ENCODE measurements at places on chromosomes 4 and X.

DNA sequence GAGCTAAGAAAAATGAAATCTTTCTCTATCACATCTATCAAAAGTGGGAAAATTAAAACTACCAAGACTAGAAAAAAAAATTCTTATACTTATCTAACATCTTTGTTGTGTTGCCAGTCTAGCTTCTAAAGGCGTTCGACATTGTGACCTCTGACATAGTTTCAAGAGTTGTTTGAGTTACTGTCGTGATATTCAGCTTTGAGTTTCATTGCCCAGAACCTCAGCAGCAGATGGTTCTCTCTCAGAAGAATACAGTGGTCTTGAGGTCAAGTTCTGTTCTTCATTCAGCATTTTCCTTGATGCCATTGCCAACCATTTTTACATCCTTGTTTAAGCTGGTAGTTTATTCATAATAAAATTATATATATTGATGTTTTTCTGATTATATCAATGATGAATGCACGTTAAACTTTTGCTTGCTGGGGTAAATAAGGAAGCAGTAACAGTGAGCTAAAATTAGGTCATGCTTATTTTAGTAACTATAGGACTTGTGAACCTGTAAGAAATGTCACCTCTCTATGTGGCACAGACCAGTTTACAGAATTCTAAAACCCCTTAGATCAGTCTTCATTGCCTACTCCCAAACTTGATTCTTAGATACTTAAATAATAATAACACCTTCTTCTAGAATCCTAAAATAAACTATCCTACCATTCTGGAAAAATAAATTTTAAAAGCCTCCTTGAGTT lies 23.1 kb upstream of the SMIM31 start:
- no peak for DNase-seq

GRCh38 chr4:24995346-24995919 lies 35.3 kb downstream of the LGI2 start:
- DNase-seq: no peak

DNA sequence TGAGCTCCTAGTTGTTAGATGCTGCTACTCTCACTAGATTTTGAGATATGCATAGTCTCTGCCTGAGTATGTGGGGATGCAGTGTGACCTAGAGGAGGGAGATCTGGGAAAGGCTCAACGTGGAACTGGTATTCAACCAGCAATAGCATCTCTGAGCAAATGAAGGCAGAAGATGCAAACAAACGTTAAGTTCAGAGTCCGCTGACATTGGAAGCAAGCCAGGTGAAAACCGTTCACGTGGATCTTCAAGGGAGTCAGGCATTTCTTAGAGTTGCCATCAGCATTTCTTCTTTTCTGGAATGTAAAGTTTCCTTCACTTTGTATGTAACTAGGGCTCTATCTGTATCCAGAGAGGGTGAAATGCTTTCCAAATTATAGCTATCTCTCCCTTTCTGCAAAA lies 59.9 kb downstream of the C4orf51 start:
- DNase-seq: no peak

- DNase-seq: no peak
Measured at GRCh38 chrX:106619797-106620196, 8.0 kb downstream of the RADX start.

- DNase-seq: peak; percentile 61
Measured at GRCh38 chr4:179196511-179196910, 1754.3 kb upstream of the AGA start.

GRCh38 chr4:175443547-175443946 lies 368.5 kb downstream of the GPM6A start:
- no peak for DNase-seq

GRCh38 chr4:24949970-24950369 lies 37.1 kb upstream of the CCDC149 start:
- no peak for DNase-seq

GRCh38 chr4:3330707-3331106 lies 37.9 kb downstream of the RGS12 start:
- no peak for DNase-seq

GRCh38 chrX:66203114-66203513 lies 39.1 kb downstream of the HEPH start:
- no peak for DNase-seq

DNA sequence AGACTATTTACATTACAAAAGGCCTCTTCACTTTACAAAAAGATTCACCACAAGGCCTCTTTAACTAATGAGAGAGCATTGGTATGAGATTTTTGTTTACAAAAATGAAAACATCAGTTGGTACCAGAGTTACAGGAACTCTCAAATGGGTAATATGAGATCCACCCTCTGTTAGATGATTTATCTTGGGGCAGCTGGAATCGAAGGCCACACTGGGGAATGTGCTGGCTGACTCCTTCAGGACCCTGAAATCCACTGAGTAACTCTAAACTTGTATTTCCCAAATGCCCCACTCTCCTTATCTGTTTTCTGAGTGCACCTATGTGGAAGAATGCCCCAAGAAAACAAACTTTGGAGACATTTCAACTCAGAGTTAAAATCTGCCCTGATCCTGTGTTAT lies 232.9 kb upstream of the F9 start:
- DNase-seq: no peak

DNA sequence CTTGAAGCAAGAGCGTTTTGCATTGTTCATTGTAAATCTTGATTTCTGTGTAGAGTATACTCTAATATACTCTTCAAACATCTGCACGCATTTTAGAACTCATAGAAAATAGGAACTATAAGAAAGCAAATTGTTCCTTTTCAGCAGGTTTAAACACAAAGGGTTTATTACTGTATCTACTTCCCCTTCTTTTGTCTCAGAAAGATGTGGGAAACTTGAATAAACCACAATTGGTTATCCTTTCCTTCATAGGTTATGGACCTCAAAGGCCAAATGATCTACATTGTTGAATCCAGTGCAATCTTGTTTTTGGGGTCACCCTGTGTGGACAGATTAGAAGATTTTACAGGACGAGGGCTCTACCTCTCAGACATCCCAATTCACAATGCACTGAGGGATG lies 46.0 kb upstream of the GUCY1B1 start:
- DNase-seq: no peak

GRCh38 chr4:40418430-40419230 lies 83.5 kb downstream of the CHRNA9 start:
- no peak for DNase-seq

DNA sequence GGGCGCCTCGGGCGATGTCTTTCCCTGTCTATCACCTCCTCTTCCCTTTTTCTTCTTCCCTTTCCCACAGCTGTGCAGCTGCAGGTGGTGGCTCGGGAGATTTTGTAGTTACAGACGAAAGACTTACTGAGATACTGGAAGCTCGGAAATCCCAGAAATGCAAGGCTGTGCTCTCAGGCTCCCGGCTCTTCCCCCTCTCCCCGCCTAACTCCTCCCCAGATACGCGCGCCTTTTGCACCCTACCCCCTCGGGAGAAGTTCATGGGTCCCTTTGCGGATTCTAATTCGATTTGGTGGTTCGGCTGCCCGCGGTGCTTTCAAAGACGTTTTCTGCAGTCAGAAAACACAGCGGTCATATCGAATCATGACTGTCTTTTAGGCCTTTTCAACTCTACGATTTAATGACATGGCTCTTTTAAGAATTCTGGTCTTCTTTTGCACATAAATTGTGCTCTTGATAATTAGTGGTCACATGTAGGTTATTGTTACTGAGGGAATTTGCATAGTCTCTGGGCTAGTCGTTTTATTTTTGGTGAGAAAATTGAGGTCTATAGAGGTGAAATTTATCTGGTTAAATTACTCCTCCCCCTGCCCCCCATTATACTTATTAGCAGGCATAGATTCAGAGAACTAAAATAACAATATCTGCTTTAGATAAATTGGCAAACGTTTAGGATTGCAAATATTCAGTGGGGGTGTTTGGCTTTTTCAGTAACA lies 1.6 kb downstream of the SEPTIN11 start:
- peak; percentile 57 for DNase-seq

- DNase-seq: no peak
Measured at GRCh38 chrX:150502091-150502490, 66.3 kb upstream of the MTM1 start.

- no peak for DNase-seq
Measured at GRCh38 chr4:37223732-37224131, 20.8 kb upstream of the NWD2 start.

GRCh38 chrX:155334486-155335336 lies at the start of gene CLIC2:
TSS of gene CLIC2 (minus strand) at chrX:155334614. CDS start at chrX:155334427, 187 bp downstream.
- peak; percentile 89 for DNase-seq

DNA sequence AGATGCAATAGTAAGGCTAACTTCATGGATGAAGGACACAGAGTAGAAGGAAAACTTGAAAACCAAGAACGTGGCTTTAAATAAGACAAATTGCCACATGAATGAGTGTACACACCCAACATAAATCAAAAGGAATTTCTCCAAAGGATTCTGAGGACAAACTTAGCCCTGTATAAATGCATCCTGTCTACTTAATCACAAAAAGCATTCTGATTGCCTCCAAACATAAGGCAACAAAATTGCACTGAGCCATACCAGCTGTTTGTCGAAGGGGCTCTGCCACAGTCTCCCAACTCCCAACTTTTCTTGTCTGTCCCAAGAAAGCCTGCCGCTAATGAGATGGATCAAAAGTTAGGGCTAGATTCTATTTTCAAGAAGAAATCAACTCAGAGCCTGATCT lies 194.3 kb downstream of the SOWAHB start:
- DNase-seq: peak; percentile 49

DNA sequence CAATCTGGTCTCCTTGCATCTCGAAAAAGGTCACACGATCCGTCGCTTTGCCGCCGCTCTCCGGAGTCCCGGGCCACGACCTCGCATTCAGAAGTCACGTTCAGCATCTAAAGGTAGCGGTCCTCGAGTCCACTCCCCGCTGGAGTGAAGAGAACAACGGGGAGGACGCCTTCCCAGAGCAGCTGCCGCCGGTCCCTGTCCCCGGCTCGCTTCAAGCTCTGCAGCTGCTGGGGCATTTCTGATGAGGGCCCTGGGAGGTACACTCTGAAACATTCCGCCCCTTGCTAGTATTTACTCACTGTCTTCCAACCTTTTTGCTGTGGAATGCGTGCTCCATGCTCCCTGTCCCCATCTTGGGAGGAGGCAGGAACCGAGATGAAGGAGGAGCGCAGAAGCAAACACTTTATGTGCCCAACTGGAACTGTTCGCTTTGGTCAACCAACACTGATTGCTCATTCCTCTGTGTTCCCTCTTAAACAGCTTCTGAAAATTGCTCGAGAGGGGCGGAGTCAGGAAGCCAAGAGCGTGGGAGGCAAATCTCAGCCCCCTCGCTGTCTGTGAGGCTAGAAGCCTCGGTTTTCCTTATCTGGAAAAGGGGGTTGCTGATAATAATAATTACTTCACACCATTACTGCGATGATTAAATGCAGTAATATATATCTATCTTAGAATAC lies 6.4 kb upstream of the VAMP7 start:
- no peak for DNase-seq

GRCh38 chrX:12950851-12951594 lies 23.9 kb upstream of the TMSB4X start:
- DNase-seq: no peak

- no peak for DNase-seq
Measured at GRCh38 chrX:108071578-108071977, 19.8 kb downstream of the PSMD10 start.

DNA sequence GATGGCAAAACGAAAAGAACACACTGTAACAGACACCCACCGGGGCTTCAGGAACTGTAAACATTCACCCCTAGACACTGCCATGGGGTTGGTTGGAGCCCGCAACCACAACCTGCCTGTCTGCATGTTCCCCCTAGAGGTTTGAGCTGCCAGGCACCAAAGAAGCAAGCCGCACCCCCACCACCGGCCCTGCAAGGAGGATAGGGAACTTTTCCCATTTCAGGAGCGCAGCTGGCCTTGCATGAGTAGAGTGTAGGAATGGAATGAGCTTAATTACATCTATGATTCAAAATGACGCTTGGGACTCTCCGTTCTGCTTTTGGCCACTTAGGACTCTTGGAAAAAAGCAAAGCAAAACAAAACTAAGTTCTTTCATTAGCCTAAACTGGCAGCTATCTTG lies 243.6 kb upstream of the CTSO start:
- DNase-seq: peak; percentile 17

GRCh38 chr4:110808351-110808878 lies 185.5 kb upstream of the PITX2 start:
- peak; percentile 61 for DNase-seq

DNA sequence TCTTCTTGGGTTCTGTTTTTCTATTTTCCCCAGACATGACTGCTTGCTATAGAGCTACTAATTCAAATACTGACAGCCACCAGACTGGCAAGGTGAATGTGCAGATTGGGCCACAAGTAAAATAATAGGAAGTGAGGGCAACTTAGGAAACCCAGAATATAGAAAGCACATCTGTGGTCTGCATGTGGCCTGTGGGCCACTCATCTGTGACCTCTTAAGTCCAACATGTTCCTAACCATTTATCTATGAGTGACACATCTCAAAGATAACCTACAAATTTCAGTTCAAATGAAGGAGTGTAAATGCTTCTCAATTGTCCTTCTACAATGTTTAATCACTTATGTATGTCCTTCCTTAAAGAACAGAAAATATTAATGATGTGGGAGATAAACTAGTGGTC lies 128.9 kb downstream of the REELD1 start:
- no peak for DNase-seq

- no peak for DNase-seq
Measured at GRCh38 chr4:8207314-8207713, 8.2 kb downstream of the SH3TC1 start.

DNA sequence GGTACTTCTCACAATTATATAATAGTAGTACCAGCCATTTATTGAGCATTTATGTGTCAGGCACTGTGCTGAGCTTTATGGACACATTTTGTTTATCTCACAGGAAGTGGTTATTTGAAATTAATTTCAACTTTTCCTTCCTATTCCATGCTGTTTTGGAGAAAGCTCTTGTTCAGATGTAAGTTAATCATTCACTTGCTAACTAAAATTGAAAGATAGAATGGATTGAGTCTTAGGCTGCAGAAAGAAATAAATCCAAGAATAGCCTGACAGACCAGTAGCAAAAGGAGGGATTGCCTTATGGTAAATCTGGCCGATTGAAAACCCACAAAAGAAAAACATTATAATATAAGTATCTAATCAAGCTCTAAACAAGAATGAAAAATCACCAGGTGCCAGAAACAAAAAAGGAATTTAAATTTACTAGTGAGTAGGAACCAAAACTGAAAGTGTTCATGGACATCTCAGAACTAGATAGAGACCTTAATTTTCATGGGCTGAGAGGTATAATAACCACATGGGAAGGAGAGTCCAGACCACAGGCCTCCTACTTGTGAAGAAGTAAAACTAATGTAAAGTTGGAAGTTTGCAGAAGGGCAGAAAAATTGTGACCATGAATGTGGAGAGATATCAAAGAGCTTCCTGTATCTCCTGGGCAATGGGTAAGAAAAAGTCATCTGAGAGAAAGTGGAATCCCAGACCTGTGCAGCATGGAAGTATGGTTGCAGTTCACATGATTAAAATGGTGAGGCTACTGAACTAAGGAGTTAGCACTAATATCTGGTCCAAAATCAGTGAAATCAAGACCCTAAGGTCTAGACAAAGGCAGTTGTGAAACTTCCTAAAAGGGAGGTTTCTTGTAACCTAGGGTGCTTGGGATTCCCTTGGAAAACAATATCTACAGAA lies 38.0 kb downstream of the RADX start:
- DNase-seq: no peak

GRCh38 chr4:158201876-158202275 lies 8.4 kb upstream of the TMEM144 start:
- DNase-seq: no peak

- DNase-seq: peak; percentile 1
Measured at GRCh38 chr4:81565142-81565870, 93.6 kb upstream of the RASGEF1B start.

GRCh38 chrX:140099221-140099620 lies 133.9 kb upstream of the CXorf66 start:
- no peak for DNase-seq

- no peak for DNase-seq
Measured at GRCh38 chr4:158036998-158037397, 135.8 kb downstream of the GASK1B start.
